Effector memory CD4-positive, alpha-beta T cell (primary cell): ENCODE measurements at places on chromosomes 13 and 19.
A peak's percentile ranks its signal among the peaks of the same experiment; 100 is the strongest.

GRCh38 chr13:31850041-31850555 lies 110.8 kb downstream of the RXFP2 start:
- DNase-seq, result no peak

GRCh38 chr13:41029629-41030028 lies 10.5 kb upstream of the ELF1 start:
- no peak for DNase-seq

- DNase-seq, result no peak
These were observed 122.0 kb downstream of the ENOX1 start for GRCh38 chr13:43664700-43665191.

DNA sequence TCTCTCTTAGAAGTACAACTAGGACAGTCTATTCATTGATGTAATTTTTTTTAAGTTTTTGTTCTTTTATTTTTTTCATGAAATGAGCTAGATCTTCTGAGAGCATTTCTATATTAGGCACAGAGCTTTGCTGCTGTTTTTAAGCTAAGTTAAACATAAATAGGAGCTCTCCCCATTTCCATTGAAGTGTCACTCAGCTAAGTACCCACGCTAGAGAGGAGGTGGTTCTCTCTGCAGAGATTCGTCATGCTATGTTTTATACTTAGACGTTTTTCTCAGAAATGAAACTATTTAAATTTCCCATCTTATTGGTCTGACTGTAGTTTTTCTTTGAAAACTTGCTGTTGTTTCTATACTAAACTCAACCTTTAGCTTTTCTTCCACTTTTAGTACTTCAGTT lies 271.5 kb downstream of the PCDH9 start:
- no peak for DNase-seq

DNA sequence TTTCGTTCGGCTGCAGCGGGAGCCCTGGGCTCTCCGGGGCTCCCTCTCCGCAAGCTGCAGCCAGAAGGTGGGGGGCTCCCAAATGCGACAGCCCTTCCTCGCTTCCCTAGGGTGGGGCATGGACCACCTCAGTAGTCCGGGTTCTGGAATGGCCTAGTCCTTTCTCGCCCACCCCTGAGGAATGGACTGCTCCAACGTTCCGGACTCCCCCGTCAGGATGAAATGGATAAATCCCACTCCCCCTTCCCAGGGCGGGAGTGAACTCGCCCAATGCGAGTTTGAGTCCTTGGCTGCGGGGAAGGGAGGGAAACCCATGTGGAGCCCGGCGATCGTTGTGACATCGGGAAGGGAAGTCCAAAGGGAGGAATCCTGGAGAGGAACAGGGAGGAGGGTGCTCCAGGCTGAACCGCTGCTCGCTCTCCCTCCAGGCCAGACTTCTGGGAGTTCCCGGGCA lies 5.5 kb downstream of the HRC start:
- DNase-seq, result no peak

GRCh38 chr13:111965466-111966214 lies 101.3 kb upstream of the SOX1 start:
- no peak for DNase-seq

DNA sequence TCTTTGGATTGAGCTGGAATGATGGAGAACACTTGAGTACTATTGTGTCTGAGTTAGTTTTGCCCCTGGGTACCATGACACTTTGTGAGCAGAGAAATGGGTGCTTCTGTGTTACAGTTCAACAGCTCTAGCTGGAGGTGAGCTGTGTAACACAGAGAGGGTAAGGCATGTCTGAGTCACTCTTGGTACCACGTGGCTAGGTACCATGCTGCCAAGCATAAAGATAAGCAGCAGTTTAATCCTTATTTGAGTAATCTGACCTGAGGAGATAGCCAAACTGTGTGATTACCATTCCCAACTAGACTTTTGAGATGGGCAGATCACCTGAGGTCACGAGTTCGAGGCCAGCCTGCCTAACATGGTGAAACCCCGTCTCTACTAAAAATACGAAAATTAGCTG lies 122.0 kb downstream of the OLFM4 start:
- no peak for DNase-seq

- DNase-seq, result no peak
These were observed 1.8 kb downstream of the GADD45B start for GRCh38 chr19:2477732-2478191.

GRCh38 chr13:39106216-39107005 lies 68.2 kb downstream of the NHLRC3 start:
- no peak for DNase-seq

DNA sequence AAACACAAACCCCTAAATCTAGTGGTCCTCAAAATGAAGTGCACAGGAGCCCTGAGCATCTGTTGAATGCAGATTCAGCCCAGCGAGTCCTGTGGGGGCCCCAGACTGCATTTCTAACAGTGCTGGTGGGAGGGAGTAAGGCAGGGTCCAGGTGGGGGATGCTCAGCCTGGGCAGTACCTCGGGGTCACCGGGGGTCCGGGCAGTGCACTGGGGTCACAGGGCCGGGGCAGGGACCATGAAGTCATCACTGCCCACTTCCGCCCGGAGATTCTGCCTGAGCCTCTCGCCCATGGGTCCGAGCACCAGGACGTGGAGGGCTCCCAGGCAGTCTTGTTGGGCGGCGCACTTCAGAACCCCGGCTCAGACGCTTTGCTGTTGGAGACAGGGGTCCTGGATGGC lies 838 bp upstream of the ATP4B start:
- no peak for DNase-seq

- no peak for DNase-seq
These were observed 207.6 kb downstream of the DACH1 start for GRCh38 chr13:71659404-71659803.

- no peak for DNase-seq
These were observed 359.2 kb upstream of the OBI1 start for GRCh38 chr13:79018166-79018565.

DNA sequence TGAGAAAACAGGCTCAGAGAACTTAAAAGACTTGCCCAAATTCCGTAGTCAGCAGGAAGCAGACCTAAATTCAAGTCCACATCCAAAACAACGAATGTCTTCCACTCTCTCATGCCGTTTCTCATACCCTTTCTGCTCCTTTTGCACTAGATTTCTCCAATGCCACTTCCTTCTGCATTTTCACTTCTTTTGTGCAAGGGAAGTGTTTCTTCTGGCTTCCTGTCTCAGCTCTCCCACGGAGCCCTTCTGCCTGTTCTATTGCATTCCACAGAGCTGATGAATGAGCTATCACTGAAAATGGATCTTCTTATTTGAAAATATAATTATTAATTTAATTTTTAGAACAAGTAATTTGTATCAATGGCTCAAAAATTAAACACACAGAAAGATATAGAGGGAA lies 56.1 kb upstream of the STK24 start:
- no peak for DNase-seq

GRCh38 chr19:39356647-39357046 lies 14.4 kb downstream of the SAMD4B start:
- no peak for DNase-seq

DNA sequence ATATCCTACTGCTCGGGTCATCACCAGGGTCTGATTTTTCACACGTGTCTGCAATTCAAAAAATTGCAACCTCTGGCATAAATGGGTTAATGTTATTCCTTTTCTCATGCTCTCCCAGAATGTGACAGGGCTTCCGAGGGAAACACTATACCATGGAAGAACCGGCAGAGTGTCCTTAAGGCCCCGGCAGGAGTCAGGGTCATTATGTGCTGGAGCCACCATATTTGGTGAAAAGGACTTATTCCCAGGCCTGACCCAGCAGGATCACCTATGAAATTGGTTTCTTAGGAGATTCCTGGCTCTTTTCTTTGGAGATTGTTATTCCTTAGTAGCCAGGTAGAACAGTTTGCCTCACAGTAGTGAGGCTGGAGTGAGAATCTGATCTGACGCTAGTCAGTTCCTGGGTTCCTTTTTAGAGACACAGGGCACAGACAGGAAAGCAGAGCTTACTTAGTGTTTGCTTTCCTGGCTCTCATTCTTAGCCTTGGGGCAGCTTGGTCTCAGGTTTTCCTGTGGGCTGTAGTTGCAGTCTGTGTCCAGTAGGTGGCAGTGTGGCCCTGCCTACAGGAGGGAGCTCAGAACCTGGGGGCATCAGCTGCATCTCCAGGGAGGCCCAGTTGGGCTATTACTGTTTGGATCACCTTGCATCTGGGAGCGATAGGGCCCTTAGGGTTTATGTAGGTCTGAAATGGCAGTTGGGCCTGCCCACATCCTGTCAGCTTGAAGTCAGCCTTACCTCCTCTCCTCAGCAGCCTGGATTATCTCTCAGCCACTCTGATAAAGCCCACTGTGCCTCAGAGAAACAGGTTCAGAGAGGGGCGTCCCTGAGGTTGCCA lies 12.4 kb downstream of the SNRNP70 start:
- DNase-seq, result peak; percentile 47

- no peak for DNase-seq
These were observed 12.8 kb upstream of the NANOS3 start for GRCh38 chr19:13864046-13864666.

DNA sequence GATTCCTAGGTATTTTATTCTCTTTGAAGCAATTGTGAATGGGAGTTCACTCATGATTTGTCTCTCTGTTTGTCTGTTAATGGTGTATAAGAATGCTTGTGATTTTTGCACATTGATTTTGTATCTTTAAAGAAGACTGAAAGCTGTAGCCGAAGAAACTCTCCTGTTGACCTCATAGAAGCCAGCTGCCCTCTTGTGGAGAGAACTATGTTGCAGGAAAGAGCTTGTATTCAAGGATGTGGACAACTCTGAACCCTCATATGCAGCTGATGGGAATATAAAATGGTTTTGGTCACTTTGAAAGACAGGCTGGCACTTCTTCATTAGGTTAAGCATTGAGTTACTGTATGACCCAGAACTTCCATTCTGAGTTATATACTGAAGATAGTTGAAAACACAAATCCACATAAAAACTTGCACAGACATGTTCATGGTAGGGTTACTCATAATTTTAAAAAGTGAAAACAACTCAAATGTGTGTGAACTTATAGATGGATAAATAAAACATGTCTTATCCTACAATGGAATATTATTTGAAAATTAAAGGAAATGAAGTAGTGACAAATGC lies 65.8 kb upstream of the SLITRK6 start:
- no peak for DNase-seq

GRCh38 chr13:51726446-51727193 lies 77.3 kb downstream of the DHRS12 start:
- DNase-seq, result no peak

GRCh38 chr19:1261538-1261797 lies 7.7 kb upstream of the CIRBP start:
- no peak for DNase-seq

GRCh38 chr13:42270857-42271215 lies 1.1 kb upstream of the AKAP11 start:
- DNase-seq, result no peak

GRCh38 chr19:37695144-37695899 lies 24.2 kb downstream of the ZNF607 start:
- no peak for DNase-seq

DNA sequence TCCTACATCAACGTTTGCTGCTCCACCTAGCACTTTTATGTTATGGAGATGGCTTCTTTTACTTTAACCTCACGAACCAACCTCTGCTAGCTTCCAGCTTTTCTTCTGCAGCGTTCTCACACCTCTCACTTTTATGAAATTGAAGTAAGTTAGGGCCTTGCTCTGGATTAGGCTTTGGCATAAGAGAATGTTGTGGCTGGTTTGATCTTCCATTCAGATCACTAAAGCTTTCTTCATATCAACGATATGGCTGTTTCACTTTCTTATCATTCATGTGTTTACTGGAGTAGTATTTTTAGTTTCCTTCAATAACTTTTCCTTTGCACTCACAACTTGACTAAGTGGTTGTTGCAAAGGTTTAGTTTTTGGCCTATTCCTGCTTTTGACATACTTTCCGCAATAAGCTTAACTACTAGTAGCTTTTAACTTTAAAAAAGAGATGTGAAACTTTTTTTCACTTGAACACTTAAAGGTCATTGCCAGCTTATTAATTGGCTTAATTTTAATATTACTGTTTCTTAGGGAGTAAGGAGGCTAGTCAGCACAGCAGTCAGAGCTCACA lies 60.0 kb upstream of the SPRY2 start:
- DNase-seq, result no peak

- no peak for DNase-seq
These were observed 126.1 kb upstream of the MCF2L start for GRCh38 chr13:112842931-112843391.

- no peak for DNase-seq
These were observed 272.2 kb upstream of the KLF12 start for GRCh38 chr13:74406420-74406819.

DNA sequence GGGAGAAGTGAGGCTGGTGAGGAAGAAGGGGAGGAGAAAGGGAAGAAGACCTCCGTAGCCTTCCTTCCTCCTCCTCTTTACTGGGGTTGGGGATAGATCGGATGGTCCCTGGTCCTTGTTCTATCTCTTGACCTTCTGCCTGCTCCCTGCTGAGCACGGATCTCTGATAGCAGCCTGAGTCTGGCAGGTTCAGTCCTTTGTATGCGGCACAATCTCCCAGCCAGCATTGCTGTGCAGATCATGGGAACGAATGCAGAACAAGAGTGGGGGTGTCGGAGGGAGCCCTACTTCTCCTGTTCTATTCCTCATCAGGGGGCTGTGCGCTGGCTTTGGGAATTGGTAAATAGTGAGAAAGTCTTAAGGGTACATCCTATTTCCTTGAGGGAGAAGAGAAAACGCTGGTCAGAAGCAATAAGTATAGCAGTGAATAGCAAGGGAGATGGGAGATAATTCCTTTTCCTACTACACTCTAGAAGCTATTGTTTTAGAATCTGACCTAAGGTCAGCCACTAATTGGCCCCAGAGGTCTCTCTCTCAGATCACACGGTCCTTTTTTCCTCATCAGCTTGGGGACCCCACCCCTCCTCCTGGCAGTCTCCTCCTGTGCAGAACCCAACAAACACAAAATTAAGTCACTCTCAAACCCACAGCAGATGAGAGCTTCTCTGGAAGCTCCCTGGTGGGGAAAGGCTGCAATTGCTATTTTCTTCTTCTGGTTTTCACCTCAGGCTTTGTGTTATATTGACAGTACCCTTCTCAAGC lies 41.0 kb downstream of the KL start:
- no peak for DNase-seq

DNA sequence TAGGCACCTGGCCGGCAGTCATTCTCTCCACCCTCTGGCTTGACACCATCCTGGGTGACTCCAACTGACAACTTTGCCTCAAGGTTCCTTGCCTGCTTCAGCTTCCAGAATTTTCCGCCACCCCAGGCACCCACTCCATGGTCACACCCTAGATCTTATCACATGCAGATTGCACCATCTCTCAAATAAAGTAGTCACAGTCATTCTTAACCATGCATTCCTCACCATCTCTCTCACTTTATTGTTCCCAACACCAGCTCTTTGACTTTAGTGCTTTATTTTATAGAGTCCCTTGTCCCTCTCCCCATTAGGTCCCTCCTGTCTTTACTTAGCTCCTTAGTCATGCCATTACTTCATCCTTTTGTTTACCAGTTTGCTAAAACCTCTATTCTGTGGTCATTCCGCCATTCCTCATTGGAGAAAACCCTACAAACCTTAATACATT lies 351.7 kb downstream of the SPRY2 start:
- DNase-seq, result no peak
